ENCODE measurements at places on chromosomes 2 and 18.
A peak's percentile ranks its signal among the peaks of the same experiment; 100 is the strongest.

- DNase-seq: peak; percentile 99
Measured at GRCh38 chr2:96208143-96209010, at the start of gene STARD7. Gene STARD7, minus strand, starts transcription at chr2:96208827. Its CDS starts 393 bp downstream, at chr2:96208434.

- no peak for DNase-seq
Measured at GRCh38 chr18:76644580-76644979, 149.5 kb upstream of the ZNF516 start.

DNA sequence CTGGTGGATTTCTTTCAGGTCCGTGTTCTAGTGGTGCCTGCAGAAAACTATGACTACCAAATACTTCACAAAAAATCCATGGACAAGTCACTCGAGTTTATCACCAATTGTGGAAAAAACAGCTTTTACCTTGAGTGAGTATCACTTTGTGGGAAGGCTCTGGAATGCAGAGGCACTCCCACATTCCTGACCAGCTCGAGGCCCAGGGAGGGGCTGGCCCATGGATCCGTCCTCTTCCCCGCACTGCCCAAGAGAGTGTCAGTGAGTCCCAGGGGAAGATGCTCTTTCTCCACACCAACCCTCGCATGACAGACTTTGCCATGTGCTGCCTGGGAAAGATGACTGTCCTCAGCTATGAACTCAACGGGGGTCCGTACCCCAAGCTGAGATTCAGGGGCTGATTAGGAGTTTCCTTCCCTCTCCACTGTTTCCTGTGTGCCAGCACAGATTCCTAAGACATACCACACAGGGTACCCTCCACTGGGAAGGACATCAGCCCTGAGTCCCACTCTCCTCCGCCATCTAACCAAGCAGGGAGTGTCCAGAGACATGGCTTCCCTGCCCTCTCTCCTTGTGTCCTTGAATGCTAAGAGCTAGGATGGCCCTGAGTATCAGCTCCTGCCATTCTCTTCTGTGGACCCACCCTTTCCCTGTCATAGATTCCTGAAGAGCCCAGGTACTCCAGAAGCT is 155.9 kb downstream of the LAMA3 start:
- no peak for DNase-seq

GRCh38 chr2:75465317-75465984 is 95.3 kb downstream of the EVA1A start:
- DNase-seq: no peak

- DNase-seq: peak; percentile 32
Measured at GRCh38 chr2:151237422-151238025, 24.1 kb downstream of the RBM43 start.

DNA sequence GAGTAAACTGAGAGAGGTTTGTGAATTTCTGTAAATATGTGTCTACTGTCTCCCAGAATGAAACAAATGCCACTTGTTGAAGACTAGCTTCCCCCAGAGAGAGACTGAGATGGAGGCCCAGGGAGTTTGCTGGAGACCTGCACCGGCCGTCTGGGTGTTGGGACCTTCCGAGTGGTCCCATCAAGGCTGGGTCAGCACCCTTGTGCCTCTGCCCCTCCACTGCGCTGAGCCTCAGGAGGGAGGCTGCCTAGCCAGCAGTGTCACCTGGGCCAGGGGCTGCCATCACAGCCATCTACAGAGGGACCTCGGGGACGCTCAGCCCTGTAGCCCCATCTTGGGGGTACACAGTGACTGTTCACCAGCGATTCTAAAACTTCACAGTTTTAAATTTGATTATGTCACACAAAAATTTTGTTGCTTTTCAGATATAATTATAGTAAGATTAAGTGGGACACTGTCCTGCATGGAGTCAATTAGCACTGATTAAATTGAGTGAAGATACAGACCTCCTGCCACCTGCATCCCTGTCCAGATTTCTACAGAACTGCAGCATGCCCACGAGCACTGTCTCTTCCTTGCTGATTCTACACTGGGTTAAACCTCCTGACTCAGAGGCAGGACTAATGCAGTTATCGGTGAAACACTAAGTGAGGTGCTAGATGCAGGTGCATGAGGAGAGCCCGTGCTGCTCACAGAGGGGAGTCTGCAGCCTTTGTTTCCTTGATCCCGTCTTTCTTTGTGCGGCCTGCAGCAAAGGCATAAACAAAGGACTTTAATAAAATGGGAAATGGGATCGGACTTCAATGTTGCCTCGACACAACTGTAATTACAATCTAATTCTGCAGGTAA is 50.5 kb downstream of the TMEM18 start:
- DNase-seq: no peak

- no peak for DNase-seq
Measured at GRCh38 chr2:191838526-191838925, 8.4 kb downstream of the CAVIN2 start.

DNA sequence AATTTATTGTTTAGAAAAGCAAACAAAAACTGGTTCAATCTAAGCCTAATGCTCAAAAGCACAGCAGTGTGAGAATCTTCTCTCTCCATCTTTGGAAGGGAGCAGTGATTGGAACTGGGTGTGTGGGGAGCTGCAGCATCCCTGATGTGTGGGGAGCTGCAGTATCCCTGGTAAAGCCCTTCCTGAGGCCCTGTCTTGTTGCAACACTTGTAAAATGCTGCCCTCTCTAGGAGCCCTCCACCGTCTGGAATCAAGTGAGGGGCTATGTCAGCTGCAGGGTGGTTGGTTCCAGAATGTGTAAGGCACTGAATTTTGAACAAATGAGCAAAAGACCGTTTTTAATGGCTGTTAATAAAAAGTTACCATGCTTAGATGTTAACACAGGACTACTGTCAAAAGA is 147.7 kb upstream of the RAB12 start:
- no peak for DNase-seq

DNA sequence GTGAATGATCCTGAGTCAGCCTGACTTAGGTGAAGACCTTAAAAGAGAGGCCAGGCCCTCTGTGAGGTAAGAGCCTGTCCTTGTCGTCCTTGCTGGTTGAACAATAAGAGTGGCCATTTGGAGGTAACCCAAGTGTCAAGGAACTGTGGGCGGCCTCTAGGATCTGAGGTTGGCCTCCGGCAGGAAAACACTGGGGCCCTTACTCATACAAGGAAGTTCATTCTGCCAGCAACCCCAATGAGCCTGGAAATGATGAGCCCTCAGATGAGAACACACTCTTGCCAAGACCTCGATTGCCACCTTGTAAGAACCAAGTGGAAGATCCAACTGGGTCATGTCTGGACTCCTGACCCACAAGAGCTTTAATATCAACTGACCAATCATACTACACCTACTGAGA is 95.5 kb upstream of the LRATD1 start:
- DNase-seq: no peak

- DNase-seq: no peak
Measured at GRCh38 chr2:18525236-18525635, 35.2 kb downstream of the RDH14 start.

DNA sequence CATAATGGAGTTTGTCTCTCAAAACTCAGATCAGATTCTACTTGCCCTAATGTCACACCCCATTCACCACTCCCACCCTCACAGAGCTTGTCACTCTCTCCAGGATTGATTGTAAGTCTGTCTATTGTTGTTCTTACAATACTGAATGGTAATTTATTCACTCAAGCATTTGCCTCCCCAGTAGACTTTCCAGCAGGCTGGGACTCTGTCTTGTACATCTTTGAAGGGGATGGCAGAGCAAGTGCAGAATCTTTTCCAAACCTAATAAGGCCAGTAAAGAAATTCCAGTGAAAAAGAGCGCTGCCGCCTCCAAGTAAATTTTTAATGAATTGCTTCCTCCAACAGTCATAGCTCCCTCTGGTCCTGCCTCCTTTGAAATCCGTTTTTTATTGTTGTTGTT is 56.9 kb downstream of the RBM43 start:
- DNase-seq: no peak

DNA sequence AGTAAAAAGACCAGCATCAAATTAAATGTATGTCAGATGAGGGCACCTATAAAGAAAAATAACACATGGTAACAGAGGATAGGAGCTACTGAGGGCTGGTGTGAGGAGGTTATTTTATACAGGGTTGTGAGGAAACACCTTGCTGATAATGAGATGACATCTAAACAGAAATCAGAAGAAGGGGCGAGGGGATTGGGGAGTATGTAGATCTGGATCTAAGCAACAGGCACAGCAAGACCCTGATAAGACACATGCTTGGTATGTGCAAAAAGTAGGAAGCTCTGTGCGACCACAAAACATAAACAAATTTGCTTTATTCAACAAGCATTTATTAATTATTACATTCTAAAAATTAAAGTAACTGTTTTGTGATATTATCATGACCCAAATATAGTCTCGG is 295.4 kb downstream of the ZEB2 start:
- no peak for DNase-seq

DNA sequence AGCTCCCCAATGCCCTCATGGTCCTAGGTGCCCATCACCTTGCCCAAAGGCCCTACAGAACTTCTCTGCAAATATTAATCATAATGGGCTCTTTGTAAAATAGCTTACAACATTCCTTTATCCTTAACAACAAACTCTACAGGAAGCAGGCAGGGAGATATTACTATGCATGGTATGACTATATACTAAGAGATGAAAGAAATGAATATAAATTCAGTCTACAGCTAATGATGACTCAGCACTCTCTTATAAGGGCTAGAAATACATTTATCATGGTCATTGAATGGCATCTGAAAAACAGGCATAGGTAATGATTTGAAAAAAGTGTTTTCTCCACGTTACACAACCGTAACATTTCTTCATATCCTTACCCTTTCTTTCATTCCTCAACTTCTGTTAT is 254.8 kb upstream of the DSEL start:
- no peak for DNase-seq

DNA sequence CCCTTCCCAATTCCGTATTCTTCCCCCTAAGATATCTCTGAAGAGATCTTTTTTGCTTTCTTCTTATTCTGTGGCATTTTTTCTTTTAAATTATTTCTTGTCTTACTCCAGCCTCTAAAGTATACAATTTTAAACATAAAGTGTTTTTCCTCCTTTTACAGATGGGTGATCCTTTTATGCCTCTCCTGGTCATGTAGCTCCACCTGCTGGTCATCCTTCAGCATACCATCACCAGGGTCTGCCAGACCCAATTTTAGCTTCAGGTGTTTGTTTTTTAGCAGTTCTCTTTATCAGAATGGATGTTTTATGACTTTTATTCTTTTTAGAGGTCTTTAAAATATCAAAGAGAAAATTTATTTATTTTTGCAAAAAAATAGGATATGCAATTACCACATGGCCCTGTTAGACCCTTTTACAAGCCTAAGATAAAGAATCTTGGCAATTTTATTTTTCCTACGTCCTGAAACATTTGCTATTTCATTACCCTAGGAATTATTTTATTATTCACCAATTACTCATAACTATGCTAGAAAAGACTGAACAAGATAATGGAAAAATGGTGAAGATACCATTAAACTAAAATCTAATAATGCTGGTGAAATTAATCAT is 55.5 kb downstream of the PIGN start:
- DNase-seq: peak; percentile 74

GRCh38 chr2:222322236-222322635 is 23.4 kb upstream of the PAX3 start:
- no peak for DNase-seq

Data from adrenal gland (tissue), 19 donors.